ENCODE measurements at places on chromosomes 2 and 18.
A peak's percentile ranks its signal among the peaks of the same experiment; 100 is the strongest.

GRCh38 chr2:3236300-3237045 lies 141.1 kb downstream of the EIPR1 start:
- DNase-seq = no peak

GRCh38 chr2:11498543-11499034 lies 32.6 kb upstream of the E2F6 start:
- DNase-seq = peak; percentile 80

GRCh38 chr18:39166776-39167175 lies 1601.2 kb upstream of the CELF4 start:
- no peak for DNase-seq

DNA sequence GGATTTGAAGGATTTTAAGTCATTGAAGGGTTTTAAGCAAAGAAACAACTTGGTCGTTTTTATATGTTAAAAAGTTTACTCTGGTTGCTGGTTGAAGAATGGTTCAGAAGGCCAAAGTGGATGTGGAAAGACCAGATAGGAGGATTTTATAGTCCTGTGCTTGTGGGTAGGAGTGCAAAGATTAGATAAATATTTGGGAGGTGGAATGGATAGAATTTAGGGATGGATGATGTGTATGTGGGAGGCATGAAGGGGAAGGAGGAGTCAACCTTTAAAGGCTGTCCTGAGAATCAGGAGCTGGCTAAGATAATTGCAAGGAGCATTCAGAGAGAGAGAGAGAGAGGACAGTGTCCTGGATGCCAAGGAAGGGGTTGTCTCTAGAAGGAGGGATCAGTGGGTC lies 190.1 kb upstream of the SPRED2 start:
- no peak for DNase-seq

GRCh38 chr2:168456521-168457189 lies 583 bp downstream of the CERS6 start:
- peak; percentile 40 for DNase-seq
